ENCODE measurements at places on chromosomes 3 and 15.

DNA sequence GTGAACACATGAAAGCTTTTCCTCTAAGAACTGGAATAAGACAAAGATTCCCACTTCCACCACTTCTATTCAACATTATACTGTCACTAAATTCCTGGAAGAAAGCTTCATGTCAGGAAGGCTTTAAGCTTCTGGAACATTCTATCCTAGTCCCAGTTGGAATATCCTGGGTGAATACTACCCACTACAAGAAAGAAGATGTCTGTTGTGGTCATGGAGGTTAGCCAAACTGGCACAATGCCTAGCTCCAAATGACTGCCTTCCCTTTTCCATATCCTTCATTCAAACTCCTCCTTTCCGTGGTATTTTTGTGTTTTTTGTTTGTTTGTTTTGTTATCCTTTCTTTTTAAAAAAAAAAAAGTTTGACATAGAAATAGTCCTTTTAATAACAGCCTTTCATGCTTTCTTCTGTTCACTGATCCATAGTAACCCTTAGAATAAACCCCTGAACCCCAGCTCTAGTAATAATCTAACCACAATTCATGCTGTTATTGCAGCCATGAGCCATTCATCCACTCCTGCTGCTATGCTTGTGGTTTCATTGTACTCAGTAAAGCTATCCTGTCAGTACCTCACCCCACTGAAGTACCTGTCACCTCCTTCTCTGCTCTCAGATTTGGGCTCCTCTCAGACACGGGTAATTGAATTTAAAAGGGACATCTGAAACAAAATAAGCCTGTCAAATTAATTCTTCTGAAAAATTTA lies 447.5 kb downstream of the IGSF11 start:
- no peak for DNase-seq

GRCh38 chr3:114627770-114628169 lies 333.9 kb downstream of the TIGIT start:
- no peak for DNase-seq

DNA sequence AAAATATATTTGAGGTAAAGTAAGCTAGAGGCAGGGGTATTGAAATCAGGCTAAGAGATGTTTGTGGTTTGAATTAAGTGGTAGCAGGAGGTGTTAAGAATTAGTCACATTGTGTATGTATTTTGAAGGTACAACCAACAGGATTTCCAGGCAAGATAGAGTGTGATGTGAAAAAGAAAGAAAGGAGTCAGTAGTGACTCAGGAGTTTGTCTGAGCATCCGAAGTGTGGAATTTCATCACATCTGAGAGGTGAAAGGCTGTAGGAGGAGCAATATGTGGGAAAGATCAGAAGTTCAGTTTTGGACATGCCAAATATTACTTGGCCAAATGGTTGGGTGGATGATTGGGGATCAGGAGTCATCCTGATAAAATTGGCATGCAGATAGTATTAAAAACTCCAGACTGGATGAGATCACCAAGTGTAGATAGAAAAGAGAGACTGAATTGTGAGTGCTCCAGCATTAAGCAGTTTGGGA lies 32.1 kb upstream of the EBLN2 start:
- DNase-seq, result no peak

GRCh38 chr3:171061749-171062148 lies 35.2 kb upstream of the SLC2A2 start:
- no peak for DNase-seq

DNA sequence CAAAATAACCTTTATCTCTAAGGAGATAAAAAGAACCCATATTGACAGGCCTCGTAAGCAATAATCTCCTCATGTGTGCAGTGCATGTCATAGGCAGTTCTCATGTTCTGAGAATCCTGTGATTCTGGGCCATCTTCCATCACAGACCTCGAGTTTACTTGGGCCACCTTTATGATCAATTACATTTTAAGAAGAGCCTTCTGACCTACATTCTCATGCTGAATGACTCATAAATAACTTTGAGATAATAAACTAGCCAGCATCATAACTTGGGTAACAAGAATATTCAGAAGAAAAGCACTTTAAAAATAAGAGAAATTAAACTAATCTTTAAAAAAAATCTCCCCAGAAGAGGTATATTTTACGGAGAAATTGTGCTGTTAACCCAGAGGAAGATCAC lies 310.7 kb upstream of the ZNF717 start:
- DNase-seq, result no peak

DNA sequence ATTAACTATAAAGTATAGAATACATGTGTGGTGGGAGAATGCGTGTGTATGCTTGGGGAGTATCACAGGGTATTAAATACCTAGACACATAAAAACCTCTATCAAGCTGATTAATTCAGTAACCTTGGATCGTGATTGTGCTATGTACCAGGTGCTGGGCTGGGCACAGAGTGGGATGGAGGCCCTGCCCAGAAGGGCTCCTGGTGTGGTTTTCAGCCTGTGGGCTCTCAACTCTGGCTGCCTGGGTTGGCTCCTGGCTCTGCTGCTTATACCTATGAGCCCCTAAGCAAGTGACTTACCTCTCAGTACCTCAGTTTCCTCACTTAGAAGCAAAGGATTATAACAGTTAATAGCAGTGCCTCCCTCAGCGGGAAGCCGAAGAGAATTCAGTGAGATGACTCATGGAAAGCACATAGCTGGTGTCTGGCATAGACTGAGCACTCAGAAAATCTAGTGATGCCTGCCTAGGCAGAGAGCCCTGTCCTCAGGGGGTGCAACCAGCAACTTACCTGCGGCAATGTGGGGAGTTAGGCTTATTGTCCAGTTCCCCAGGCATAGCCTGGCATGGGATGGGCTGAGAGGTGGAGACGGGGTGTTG lies 90.6 kb upstream of the MYZAP start:
- DNase-seq, result no peak

- no peak for DNase-seq
Measured at GRCh38 chr3:70426071-70426470, 113.6 kb upstream of the MDFIC2 start.

- DNase-seq, result no peak
Measured at GRCh38 chr3:11438646-11439045, 166.4 kb downstream of the ATG7 start.

DNA sequence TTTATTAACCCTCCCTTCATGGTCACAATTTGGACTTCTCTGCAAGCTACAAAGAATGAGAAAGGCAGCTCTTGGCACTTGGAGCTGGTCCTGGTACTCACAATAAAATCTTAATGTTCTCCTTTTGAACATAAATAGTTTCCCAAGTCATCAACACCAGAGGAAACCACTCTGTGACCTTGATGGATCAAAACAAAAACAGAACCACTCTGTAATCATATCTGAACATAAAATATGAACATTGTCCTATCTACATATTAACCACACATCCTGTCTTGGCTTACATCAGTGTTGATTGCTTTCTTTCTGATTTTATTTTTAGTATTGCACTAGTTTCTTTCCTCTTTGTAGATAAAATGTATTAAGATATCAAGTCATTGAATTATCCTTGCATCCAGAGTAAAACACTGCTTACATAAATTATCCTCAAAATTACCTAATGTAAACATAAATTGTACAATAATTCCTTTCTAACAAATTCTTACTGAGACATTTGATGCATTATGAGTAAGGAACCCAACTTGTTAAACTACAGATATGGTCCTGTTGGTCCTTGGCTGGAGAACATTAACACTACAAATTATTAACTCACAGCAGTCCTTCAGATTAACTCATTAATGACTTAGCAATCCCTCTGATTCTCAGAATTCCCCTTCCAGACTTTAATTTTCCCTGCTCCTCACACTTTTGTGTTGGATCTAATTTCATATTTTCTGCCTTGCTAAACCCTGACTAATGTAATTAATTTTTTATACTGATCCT lies 860.5 kb downstream of the DIPK2A start:
- DNase-seq, result no peak

DNA sequence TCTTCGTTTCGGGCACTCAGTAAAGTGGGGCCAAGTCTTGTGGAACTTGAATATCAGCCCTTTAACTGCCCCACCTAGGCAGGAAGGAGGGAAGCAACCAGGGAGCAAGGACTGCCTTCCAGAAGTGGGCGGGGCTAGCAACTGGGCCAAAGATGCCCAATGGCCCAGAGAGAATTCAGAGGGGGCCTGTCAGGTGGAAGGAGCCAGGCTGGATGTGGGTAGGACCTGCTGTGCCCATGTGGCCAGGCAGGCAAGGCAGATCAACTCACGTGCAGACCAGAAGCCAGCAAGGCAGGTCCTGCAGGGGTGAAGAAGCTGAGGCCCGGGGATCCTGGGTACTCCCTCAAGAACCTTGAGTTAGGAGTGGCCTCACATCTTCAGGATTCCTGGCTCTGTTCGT lies 5.5 kb downstream of the MAP6D1 start:
- DNase-seq, result no peak

DNA sequence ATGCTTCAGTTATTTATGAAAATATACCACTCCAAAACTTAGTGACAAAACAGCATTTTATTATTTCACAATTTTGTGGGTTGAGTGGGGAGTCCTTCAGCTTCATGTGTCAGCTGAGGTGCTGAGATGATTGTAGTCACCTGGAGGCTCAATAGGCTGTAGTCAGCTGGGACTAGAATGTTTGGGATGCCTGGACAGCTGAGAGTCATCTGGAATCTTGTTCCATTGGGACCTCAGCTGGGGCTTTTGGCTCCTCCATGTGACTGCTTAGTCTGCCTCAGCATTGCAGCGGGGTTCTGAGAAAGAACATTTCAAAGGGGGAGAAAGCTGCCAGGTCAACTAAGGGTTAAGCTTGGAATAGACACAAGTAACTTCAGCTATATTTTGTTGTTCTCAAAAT lies 13.4 kb downstream of the STT3B start:
- no peak for DNase-seq

DNA sequence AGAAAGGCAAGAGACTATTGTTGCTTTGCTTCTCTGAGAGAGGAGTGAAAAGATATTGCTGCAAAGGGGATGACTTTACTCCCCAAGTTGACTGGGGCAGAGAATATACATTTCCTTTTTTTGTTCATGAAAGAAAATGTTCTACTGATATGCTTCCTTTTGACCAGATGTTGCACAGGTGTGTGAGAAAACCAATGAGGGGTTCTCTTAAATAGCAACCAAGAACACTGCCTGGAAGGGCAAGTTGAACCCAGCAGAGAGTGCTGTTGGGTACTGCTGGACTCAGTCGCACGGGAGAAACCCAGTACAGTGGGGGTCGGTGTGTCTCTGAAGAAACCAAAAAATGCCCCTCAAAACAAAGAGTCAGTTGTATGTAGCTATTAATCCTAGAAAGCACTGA lies 101.2 kb downstream of the CHST2 start:
- no peak for DNase-seq

- no peak for DNase-seq
Measured at GRCh38 chr3:72446218-72447058, 401.8 kb downstream of the SHQ1 start.

DNA sequence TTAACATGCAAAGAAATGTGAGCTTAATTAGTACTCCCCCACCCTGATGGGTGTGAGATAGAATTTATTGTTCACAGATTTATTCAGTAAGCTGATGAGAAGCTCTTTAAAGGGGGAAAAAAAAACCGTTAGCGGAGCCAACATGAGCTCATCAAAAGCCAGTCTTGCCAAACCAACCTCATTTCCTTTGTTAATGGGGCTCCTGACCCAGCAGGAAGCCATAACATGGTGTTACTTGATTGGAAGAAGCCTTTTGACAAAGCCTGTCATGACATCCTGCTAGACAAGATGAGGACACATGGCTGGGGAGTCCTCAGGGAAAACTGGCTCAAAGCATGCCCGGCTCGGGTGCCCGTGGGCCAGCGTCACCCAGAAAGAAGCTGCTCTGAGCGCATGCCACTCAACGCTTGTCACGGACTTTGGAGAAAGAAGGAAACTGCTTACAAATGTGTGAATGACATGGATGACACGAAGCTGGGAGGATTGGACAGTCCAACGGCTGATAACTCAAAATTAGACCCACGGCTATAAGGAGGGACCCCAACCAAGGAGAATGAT lies 64.6 kb downstream of the SLCO2A1 start:
- DNase-seq, result no peak

DNA sequence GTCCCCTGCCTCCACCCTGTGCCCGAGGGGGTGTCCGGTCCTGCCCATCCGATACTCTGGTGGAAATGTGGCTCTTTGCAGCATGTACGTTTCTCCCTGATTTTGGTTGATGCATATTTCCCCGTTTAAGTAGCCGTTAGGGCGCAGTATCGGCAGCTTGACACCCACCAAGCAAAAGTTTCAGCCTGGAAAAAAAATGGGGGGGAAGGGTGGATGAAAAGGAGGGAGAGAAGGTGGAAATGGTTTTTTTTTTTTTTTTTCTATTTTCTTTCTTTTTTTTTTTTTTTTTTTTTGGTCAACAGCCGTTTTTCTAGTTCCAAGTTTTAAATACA lies 1.3 kb downstream of the RAP2B start:
- DNase-seq, result no peak

GRCh38 chr3:179233043-179233442 lies 17.9 kb downstream of the KCNMB3 start:
- DNase-seq, result no peak

- no peak for DNase-seq
Measured at GRCh38 chr3:7015683-7016440, 154.9 kb downstream of the GRM7 start.

DNA sequence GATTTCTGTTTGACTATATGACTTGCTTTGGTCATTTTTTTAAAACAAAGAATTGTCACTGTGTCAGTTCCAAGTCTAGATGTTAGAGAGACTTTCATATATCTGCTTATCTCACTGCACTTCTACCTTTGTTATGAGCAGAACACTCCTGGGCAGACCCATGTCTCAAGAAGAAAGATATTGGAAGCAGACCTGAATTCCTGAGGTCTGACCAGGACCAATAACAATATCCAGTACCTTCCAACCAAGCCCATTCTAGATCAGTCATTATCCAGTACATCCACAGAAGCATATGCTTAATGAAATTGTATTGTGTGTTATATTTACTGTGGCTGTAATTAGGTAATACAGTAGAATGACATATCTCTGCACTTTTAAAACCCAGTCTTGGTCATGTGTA lies 811.3 kb upstream of the GBE1 start:
- DNase-seq, result no peak

GRCh38 chr15:29920515-29920914 lies 98.2 kb upstream of the TJP1 start:
- DNase-seq, result no peak

- no peak for DNase-seq
Measured at GRCh38 chr15:64525828-64526530, 65.6 kb downstream of the ZNF609 start.

GRCh38 chr3:126034481-126035361 lies 49.2 kb downstream of the SLC41A3 start:
- DNase-seq, result no peak

- DNase-seq, result no peak
Measured at GRCh38 chr15:64112073-64112772, 16.4 kb downstream of the SNX1 start.

GRCh38 chr3:141288336-141288990 lies 56.8 kb downstream of the PXYLP1 start:
- DNase-seq, result no peak

- DNase-seq, result no peak
Measured at GRCh38 chr15:31497838-31498237, 171.2 kb downstream of the KLF13 start.

- no peak for DNase-seq
Measured at GRCh38 chr3:133441867-133442270, 42.0 kb downstream of the BFSP2 start.

- no peak for DNase-seq
Measured at GRCh38 chr3:109252641-109253040, 63.7 kb downstream of the DPPA2 start.

- DNase-seq, result no peak
Measured at GRCh38 chr3:45832699-45833098, 9.2 kb downstream of the LZTFL1 start.

GRCh38 chr15:75140080-75140879 lies 61.4 kb upstream of the C15orf39 start:
- no peak for DNase-seq

GRCh38 chr15:73927476-73928240 lies 1.4 kb downstream of the LOXL1 start:
- DNase-seq, result no peak
